ENCODE measurements at places on chromosomes 4 and X. TPM values are rescaled to one million over a fixed set of nuclear protein-coding genes. Genes with fewer than 3 reads are reported as not detected.
A peak's percentile ranks its signal among the peaks of the same experiment; 100 is the strongest.

- DNase-seq = no peak
These were observed 9.8 kb downstream of the DCAF8L2 start for GRCh38 chrX:27599928-27600327.

DNA sequence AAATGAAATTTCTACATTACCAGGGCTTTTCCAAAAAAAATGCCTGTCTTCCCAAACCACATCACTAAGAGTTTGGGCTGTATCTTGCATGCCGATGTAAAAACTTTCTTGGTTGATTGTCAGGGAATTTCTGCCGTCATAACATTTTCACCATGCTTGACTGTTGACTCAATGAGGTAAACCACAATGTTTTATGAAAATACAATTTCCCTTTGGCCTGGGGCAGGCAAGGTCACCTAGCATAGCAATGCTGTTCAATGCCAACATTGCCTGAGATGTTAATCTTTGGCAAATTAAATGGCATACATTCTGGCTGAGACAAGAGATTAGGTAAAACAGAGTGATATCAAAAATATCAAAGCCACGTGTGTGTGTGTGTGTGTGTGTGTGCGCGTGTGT is 137.1 kb upstream of the TBL1X start:
- DNase-seq = no peak

GRCh38 chr4:14289708-14290107 is 662.2 kb upstream of the BOD1L1 start:
- DNase-seq = no peak

DNA sequence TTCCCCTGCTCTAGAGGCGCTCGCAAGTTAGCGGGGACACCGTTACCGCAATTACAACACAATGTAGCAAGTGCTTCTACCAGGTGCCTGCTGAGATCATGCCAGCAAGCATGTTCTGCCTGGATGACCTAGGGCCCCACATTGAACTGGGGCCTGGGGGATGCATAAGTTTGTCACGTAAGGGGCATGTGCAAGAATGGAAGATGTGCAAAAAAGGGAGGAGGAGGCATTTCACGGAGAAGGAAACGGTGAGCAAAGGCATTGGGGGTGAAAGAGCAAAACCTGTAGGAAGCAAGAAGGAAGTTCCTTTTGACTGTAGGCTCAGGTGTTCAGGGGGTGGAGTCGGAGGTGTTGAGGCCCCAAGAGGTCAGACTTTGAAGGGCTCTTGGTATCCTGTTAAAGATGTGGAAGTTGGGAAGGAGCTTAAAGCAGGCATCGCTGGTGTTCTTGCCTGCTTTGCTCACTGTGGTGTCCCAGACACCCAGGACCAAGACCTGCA is 602 bp upstream of the SCARB2 start:
- no peak for DNase-seq

- no peak for DNase-seq
These were observed 234.1 kb downstream of the STIM2 start for GRCh38 chr4:27094783-27095182.

- DNase-seq = no peak
These were observed 128.5 kb upstream of the VEGFC start for GRCh38 chr4:176921256-176921655.

DNA sequence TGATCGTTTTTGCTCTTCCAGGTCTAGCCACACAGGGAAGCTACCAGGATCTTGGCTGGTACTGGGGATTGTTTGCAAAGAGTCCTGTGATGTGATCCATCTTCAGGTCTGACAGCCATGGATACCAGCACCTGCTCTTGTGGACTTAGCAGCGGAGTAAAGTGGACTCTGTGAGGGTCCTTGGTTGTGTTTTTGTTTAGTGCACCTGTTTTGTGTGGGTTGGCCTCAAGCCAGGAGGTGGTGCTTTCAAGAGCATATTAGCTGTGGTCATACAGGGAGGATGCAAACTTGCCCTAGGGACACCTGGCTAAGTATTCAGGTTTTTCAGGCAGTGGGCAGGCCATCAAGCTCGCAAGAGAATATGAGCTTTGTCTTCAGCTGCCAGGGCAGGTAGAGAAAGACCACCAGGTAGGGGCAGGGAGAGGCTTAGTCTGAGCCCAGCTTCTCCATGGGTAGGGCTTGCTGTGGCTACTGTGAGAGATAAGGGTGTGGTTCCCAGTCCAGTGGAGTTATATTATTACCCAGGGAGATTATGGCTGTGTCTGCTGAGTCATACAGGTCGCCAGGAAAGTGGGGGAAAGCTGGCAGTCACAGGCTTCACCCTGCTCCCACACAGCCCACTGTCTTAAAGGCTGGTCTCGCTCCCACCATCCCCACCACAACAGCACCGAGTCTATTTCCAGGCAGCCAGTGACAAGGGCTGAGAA is 293.7 kb downstream of the PCDH18 start:
- DNase-seq = no peak

- no peak for DNase-seq
These were observed 48.2 kb downstream of the STK26 start for GRCh38 chrX:132071254-132071653.

- DNase-seq = no peak
These were observed 16.1 kb downstream of the IQCM start for GRCh38 chr4:149799546-149799945.

Gene CFAP99
- total RNA-seq = not detected

- no peak for DNase-seq
These were observed 3.2 kb downstream of the DDX3X start for GRCh38 chrX:41337140-41337539.

Gene HTN1
- total RNA-seq = not detected

- no peak for DNase-seq
These were observed 22.3 kb downstream of the RBMX start for GRCh38 chrX:136858007-136858756.

GRCh38 chr4:24274381-24274941 is 309.9 kb downstream of the DHX15 start:
- no peak for DNase-seq

DNA sequence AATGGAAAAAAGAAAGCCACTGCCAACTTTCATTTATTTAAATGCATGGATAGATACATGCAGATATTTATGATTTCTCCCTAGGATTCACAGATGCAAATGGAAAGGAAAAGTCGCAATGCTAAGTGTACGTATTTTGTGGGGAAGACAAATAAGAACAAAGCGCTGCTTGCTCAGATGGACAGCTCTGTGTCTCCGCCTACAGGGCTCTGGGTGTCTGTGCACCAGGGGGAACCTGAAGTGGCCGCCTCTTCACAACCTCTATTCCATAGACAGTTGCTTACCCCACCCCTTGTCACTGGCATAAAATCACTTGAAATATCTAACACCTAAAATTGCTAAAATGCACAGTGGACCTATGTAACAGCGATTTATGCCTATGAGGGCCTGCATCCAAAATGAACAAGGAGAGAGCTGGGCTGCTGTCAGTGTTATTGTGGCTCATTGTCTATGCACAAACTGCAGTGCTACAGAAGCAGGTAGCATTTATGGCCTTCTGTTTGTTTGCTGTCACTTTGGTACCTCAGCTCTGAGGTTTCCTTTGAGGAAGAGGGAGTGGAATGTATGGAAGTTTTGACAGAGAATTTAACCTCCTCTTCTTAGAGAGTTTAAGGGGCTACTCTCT is 58.6 kb upstream of the PAGE1 start:
- peak; percentile 52 for DNase-seq

Gene BCORL1
- 9.9 TPM for total RNA-seq

- DNase-seq = no peak
These were observed 186.0 kb downstream of the MID1IP1 start for GRCh38 chrX:38987198-38987651.

Gene NSG1
- total RNA-seq = 3.2 TPM

Gene CT45A5
- not detected for total RNA-seq

DNA sequence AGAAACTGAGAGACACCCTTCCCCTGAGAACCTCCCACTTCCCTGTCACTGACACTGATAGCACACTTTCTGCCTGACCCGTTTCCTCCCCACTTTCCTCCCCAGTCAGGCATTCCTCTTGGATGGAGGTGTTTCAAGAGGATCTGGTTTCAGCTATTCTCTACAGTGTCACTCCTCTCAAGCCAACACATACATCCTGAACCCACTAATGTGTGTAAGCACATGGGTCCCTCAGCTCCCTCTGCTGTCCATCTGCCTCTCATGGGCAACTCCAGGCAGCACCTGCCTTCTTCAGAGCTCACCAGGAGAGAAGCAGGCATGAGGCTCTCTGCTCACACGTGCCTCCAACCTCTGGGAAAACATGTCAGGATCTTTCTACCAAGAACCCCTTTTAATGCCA is 207.6 kb downstream of the NAF1 start:
- no peak for DNase-seq

DNA sequence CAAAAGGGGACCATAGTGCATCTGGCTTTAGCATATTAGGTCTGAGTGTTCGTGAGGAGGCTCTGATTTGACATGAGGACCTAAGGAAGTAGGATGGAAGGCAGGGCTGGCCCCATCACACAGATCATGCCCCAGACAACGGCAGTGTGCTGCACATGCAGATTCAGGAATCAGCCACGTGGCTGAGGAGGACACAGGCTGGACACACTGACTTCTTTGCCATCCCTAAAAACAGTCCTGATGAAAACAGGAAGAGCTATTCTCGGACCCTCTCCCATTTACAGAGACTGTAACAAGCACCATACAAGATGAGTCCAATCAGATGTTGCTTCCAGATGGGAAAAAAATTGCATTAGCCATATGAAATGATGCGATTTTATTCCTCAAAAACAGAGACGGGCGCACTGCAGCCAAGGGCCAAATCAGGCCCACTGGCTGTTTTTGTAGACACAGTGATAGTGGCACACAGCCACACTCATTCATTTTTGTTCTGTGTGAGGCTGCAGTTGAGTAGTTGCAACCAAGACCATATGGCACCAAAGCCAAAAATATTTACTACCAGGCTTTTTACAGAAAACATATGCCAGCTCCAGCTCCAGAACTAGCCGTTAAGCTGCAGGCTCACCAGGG is 41.0 kb downstream of the ACSL1 start:
- no peak for DNase-seq

- DNase-seq = no peak
These were observed 27.1 kb upstream of the NUP54 start for GRCh38 chr4:76175336-76175735.

- no peak for DNase-seq
These were observed 186.3 kb downstream of the SLC7A11 start for GRCh38 chr4:138055890-138056289.

Gene SMIM10L2A
- 0.44 TPM for total RNA-seq

GRCh38 chrX:102846544-102847236 is 90.4 kb upstream of the RAB40AL start:
- DNase-seq = no peak

DNA sequence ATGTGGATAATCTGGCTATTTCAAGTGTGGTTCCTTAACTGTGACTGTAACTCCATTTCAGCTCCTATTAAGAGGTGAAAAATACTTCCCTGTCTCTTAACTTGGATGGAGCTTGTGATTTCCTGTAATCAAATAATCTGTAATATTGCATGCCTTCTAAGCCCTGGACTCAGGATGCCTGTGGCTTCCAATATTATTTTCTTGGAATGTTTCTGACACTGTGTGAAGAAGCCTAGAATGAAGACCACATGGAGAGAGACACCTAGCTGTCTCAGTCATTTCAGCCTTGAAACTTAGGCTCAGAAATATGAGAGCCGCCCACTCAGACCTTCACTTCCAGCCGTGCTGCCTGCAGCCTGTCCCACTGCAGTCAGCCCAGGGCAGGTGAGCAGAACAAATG is 544.3 kb downstream of the TRIML1 start:
- no peak for DNase-seq

Gene PRRG3
- total RNA-seq = not detected

GRCh38 chr4:30436394-30436793 is 283.8 kb upstream of the PCDH7 start:
- no peak for DNase-seq

Gene CYBB
- total RNA-seq = 0.39 TPM

Gene GPR34
- total RNA-seq = 0.51 TPM

Gene SSX4B
- not detected for total RNA-seq

All from activated T-cell treated with anti-CD3 and anti-CD28 coated beads, Interleukin-2, amount 50 U/mL, for 72 hours (primary cell).